Activated CD4-positive, CD25-positive, alpha-beta regulatory T cell (primary cell): ENCODE measurements at places on chromosomes 5 and 9.

GRCh38 chr5:12315461-12315860 lies 411.2 kb upstream of the CTNND2 start:
- no peak for DNase-seq

DNA sequence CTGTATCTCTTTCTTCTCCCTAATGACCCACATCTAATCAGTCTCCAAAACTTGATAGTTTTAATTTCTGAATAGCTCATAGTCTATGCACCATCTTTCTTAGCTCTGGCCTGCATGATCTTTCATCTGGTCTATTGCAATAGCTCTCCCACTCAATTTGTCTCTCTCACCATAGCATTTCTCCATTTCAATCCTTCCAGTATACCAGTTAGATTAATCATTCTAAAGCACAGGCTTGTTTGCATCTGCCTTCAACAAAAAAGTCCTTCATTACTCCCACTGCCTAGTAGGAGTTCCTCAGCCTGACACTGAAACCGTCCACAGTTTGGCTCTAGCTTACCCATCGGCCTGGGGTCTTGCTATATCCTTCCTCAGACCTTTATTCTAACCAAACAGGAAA lies 344.9 kb downstream of the ENC1 start:
- DNase-seq, result no peak

DNA sequence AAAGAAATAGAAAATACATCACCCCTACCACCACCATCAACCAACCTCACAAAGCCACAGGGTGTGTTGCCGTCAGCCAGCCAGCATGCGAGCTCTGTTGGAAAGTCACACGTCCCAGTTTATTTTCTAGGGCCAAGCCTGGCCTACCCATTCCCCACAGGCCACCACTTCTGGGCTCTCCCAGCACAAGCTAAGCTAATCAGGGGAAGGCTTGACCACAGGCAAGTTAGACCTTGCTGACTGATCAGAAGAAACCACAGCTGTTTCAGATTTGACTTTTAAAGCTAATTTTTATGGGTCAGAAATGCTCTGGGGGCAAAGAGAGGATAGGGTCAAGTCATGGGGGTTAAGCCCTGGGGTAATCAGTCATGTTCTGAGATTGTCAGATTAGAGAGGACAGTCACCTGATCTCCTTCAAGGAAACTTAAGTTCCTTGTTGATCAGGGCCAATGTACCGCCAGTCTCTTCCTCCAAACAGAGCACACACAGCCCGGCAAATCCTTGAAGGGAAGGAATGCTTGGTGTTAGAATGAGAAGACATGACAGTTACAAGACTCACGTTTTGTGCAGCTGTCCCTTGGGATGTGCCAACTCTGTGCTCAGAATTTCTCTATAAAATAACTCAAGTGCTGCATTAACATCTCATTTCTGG lies 7.6 kb downstream of the SHB start:
- DNase-seq, result no peak

DNA sequence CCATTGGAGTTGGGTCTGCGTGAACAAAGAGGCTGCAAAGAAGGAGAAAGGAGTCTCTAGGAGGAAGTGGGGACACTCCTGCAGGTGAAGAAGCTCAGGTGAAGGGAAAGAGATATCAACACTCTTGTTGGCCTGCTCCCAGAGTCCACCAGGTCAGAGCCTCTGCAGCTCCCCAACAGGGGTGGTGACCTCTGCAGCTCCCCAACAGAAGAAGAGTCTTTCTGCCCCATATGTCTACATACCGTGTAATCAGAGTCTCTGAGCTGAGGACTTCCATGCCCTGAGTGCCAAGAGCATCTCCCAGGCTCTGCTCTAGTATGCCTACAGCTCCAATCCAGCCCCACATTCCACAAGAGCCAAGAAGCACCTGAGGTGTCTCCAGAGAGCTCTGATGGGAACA lies 67.4 kb upstream of the TRPC7 start:
- DNase-seq, result no peak

GRCh38 chr5:15233566-15233965 lies 266.4 kb upstream of the FBXL7 start:
- DNase-seq, result no peak

GRCh38 chr5:68071736-68072135 lies 143.8 kb upstream of the PIK3R1 start:
- no peak for DNase-seq

GRCh38 chr5:16492398-16493140 lies 27.0 kb upstream of the ZNF622 start:
- DNase-seq, result no peak

GRCh38 chr5:93883459-93883858 lies 142.1 kb upstream of the POU5F2 start:
- no peak for DNase-seq

DNA sequence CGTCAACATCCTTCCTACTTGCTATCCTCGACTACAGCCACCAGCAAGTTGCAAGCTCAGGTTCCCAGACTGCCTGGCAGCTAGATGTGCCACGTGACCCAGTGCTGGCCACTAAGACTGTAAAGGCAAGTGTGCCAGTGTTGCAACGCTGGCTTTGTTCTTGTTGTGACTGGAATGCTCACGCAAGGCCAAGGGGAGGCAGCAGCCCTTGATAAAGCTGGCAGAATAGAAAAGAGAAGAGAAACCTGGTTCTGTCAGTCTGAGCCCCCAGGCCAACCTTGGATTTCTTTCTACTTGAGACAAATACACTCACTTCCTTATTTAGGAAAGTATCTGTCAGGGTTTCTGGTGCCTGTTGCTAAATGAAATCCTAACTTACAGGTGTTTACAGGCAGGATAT lies 113.0 kb downstream of the KLHL3 start:
- no peak for DNase-seq

- no peak for DNase-seq
Measured at GRCh38 chr9:121801579-121801978, 150.1 kb downstream of the DAB2IP start.

GRCh38 chr5:73160239-73160671 lies 12.7 kb upstream of the TMEM174 start:
- DNase-seq, result no peak

GRCh38 chr5:20604992-20605391 lies 617.0 kb upstream of the CDH18 start:
- DNase-seq, result no peak

DNA sequence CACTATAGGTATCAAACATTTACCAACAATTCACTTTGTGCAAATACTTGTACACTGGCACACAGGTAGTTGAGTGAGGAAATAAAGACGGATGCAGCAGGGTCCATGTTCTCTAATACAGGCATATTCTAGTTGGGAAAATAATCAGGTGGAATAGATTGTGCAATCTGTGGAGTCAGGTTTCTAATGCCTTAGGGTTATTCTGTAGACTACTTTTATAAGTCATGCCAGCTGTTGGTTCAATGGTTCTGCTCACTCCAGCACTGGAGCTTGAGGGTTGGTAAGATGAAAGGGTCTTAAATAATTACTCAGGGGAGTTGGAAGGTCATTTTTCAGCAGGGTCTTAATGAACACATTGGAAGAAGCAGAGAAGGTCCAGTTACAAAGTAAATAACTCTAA lies 690.3 kb upstream of the DMAC1 start:
- DNase-seq, result no peak

- no peak for DNase-seq
Measured at GRCh38 chr5:155274484-155274883, 260.9 kb downstream of the KIF4B start.

GRCh38 chr9:75390951-75391350 lies 302.6 kb downstream of the OSTF1 start:
- DNase-seq, result no peak

- DNase-seq, result no peak
Measured at GRCh38 chr5:77308154-77308960, 97.9 kb downstream of the PDE8B start.

DNA sequence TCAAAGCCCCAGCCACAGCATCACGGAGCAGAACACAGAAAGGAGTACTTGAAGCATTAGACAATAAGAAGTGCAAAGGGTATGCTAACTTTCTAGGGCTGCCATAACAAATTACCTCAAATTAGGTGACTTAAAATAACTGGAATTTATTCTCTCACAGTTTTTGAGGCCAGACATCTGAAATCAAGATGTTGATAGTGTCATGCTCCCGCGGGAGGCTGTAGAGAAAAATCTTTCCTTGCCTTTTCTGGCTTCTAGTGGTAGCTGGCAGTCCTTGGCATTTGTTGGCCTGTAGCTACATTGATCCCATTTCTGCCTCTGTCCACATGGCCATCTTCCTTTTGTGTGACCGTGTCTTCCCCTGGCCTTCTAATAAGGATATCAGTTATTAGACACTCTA lies 51.9 kb upstream of the SPDL1 start:
- DNase-seq, result no peak

- no peak for DNase-seq
Measured at GRCh38 chr5:72510610-72511181, 3.5 kb upstream of the ZNF366 start.

DNA sequence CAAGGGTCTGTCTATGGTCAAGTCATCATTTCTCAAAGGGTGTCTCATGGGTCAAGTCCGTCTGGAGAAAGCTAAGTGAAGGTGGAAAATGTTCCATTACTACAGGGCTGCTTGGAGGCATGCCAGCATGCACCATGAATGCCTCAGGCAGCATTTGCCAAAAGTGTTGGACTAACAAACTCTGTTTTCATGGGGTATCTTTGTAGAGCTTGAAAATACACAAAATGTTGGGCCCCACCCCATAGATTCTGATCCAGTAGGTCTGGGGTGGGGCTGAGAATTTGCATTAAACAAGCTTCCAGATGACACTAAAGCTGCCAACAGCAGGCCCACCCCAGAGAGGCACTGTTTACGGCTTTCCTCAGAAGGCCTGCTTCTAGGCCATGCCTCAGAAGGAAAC lies 75.0 kb upstream of the FRRS1L start:
- DNase-seq, result no peak

- DNase-seq, result no peak
Measured at GRCh38 chr5:19928562-19929421, 59.2 kb downstream of the CDH18 start.

GRCh38 chr9:105158898-105159297 lies 85.6 kb upstream of the SLC44A1 start:
- no peak for DNase-seq

- DNase-seq, result no peak
Measured at GRCh38 chr5:6576861-6577501, 55.9 kb downstream of the NSUN2 start.

GRCh38 chr9:107387409-107387808 lies 102.2 kb downstream of the KLF4 start:
- no peak for DNase-seq

- no peak for DNase-seq
Measured at GRCh38 chr5:143870362-143870761, 58.4 kb downstream of the HMHB1 start.

- DNase-seq, result no peak
Measured at GRCh38 chr5:5816960-5817359, 394.5 kb downstream of the ICE1 start.

DNA sequence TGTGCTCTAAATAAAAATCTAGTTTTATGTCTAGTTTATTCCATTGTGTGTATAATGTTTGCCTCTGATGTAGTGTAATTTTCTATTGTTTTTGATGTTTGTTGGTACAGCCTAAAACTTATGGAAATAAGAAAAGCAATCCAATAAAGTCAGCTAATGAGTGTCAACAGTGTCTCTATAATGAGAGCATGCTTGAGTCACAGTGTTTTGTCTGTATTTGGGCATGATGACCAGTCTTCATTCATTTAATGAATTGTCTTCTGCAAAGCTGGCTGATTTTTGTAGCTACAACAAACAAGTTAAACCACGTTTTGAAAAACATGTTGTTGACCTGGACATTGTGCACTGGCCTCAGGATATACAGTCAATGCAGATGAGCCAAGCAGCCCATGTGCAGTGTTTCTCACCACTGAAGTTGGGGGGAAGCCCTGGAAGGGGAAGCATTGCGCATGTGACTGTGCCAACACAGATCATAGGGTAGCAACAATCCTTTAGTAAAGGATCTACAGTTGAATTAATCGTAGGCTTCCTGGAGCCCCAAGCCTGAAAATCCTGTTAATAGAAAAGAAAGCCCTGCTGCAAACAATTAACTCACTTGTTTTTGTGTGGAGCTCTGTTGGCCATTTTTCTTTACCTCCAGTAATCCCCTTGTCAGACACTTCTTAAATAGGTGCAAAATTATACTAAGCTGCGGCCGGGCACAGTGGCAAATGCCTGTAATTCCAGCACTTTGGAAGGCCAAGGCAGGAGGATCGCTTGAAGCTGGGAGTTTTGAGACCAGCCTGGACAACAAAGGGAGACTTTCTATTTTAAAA lies 88.0 kb downstream of the INIP start:
- DNase-seq, result no peak

DNA sequence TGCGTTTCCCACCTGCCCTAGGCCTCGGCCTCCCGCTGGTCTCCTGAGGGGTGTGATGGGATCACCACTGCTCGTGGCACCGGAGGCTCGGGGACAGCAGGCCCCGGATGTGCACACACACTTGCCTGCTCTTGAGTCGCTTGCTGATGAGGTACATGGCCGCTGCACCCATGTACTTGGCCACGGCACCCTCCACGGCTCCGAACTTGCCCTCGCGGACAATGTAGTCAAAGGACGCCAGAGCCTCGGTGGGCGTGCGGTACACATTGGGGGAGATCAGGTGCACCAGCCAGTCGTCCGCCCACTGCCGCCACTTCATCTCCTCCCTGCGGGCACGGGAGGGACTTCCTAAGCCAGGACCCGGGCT lies 4.7 kb downstream of the PTGES2 start:
- DNase-seq, result no peak

GRCh38 chr9:5587024-5587423 lies 41.9 kb upstream of the RIC1 start:
- DNase-seq, result no peak

GRCh38 chr5:154211641-154212390 lies 21.3 kb downstream of the GALNT10 start:
- DNase-seq, result no peak

- no peak for DNase-seq
Measured at GRCh38 chr9:30796764-30797163, 1587.7 kb upstream of the ACO1 start.

DNA sequence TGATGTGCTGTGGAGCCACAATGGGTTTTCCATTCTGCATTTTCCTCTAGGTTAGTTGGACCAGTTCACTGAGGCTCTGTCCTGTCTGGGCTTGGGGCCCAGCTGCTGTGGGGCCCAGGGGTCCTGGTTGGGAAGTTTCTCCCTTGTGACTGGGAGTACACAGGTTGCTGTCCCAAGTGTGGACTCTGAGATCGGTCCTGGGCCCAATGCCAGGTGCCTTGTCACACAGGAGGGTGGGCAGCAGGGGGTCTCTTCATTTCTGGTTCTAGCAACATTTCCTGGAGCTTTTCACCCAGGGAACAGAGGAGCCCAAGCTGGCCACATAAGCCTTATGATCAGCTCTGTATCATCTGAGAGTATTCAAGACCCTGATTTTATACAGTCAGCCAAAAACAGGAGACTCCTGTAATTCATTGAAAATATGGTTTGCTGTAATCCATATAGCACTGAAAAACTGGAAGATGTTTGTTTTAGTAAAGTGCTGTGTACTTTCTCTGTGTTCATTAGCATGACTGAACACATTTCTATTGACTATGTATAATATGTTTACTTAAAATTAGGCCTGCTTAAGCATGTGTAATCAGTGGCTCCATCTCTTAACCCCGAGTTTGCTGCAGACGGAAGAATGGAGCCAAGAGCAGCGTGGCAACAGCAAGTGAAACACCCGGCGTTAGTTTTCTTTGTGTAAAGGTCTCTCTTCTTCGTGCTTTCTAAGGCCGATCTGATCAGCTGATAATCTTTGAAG lies 62.5 kb downstream of the MVB12B start:
- no peak for DNase-seq

GRCh38 chr5:52922384-52922783 lies 66.8 kb upstream of the ITGA2 start:
- no peak for DNase-seq
